Chondrocyte (in vitro differentiated cells): ENCODE measurements at places on chromosomes 2 and 18. TPM values are rescaled to one million over a fixed set of nuclear protein-coding genes. Genes with fewer than 3 reads are reported as not detected.

GRCh38 chr2:47145466-47145865 lies 9.6 kb downstream of the STPG4 start:
- H3K4me1 ChIP-seq: no peaks in the 10 kb centered on the region
- H3K4me3 ChIP-seq: no peak overlapping the region
- H3K36me3 ChIP-seq: peaks cover 32% of the 10 kb centered on the region

The LDAH gene
- total RNA-seq: 16.8 to 22.0 TPM (median 18.1 TPM) in 3 replicates

GRCh38 chr2:238090887-238091286 lies 9.3 kb upstream of the ESPNL start:
- no peak overlapping the region for H3K27ac ChIP-seq
- H3K36me3 ChIP-seq: peaks cover 7% of the 10 kb centered on the region
- DNase-seq: no peak
- peaks cover under 1% of the 10 kb centered on the region for H3K4me1 ChIP-seq
- H3K27me3 ChIP-seq: no peaks in the 10 kb centered on the region

GRCh38 chr2:226086190-226086589 lies 686.7 kb downstream of the NYAP2 start:
- no peaks in the 10 kb centered on the region for H3K36me3 ChIP-seq
- no peak overlapping the region for H3K27ac ChIP-seq
- H3K4me3 ChIP-seq: no peak overlapping the region
- no peak for DNase-seq

The MDH1B gene
- 0.82 to 1.5 TPM (median 0.90 TPM) in 3 replicates for total RNA-seq

The DOK6 gene
- total RNA-seq: 5.9 to 15.1 TPM (median 8.9 TPM) in 3 replicates

The CHRND gene
- not detected in 3 replicates for total RNA-seq

DNA sequence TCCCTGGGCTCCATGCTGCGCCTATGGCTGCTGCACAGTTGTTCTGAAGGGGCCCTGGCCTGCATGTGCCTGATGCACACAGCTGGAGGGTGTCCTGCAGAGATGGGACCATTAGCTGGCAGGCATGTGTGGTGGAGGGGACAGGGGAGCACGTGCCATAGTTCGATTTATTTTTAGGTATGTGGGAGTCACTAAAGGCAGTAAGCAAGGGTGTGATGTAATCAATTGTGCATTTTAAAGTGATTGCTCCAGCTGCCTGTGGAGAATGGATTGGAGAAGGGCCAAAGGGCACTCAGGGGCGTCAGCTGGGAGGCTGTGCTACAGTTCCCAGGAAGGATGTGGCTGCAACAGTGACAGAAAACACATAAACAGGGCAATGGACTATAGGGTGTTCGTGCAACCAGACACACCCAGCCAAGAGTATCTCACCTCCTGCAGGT lies 205.1 kb downstream of the ARL4C start:
- DNase-seq: no peak
- H3K36me3 ChIP-seq: no peaks in the 10 kb centered on the region
- no peak overlapping the region for H3K4me3 ChIP-seq

The MROH2A gene
- total RNA-seq: not detected in 3 replicates

The MFF gene
- total RNA-seq: 64.7 to 76.0 TPM (median 66.8 TPM) in 3 replicates

The AP1S3 gene
- total RNA-seq: 5.2 to 6.4 TPM (median 5.5 TPM) in 3 replicates

DNA sequence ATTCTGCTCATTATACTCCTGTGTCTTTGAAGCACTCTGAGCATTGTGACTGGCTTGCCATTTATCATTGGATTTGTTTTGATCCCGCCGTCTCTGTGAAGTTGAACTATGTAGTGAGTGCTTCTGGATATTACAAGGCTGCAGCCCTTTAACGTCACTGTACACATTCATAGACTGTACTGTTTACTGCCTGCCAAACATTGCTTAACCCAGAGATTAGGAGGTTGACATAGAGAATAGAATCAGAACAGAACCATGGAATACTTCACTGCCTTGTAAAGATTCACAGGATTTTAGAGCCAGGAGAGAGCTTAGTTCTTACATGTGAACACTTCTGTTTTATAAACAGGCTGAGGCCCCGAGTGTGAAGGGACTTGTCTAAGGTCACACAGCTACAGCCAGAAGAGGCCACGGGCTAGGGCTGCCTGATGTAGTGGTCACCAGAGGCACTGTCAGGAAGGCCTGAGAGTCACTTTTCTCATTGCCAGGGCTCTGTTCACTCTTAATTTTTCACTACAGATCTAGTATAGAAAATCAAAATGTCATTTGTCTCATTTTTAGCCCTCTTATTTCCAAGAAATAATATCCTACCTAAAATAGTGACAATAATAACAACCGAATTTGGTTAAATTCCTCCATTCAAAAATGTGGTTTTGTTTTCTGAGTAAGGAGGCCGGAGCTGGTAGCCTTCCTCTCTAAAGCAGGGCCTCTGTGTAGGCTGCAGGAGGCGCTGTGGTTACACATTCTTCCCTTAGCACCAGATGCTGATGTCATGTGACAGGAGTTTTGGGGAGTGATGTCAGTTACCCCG lies 87.9 kb downstream of the UGGT1 start:
- H3K27me3 ChIP-seq: no peaks in the 10 kb centered on the region
- no peak overlapping the region for H3K27ac ChIP-seq
- no peak overlapping the region for H3K4me3 ChIP-seq
- peaks cover 28% of the 10 kb centered on the region for H3K36me3 ChIP-seq
- no peak for DNase-seq

The GGCX gene
- total RNA-seq: 55.7 to 78.6 TPM (median 58.6 TPM) in 3 replicates

- DNase-seq: no peak
- peaks cover 50% of the 10 kb centered on the region for H3K27me3 ChIP-seq
- H3K4me3 ChIP-seq: no peak overlapping the region
- peaks cover 4% of the 10 kb centered on the region for H3K4me1 ChIP-seq
- H3K27ac ChIP-seq: no peak overlapping the region
These were observed 29.7 kb downstream of the GNLY start for GRCh38 chr2:85723707-85724360.

DNA sequence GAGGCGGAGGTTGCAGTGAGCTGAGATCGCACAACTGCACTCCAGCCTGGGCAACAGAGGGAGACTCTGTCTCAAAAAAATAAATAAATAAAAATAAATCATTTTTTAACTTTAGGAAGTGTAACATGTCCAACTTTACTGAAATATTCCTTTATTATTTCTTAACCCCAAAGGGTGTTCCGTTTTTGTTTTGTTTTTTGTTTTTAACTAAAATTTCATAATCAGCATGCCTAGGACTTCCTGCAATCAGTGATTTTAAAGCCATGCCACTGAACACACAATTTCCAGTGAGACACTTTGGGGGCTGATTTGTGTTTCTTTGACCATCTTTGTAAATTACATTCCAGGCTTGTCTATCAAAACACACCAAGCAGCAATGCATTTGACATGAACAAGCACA lies 7.1 kb downstream of the CATIP start:
- no peak overlapping the region for H3K27ac ChIP-seq
- H3K4me3 ChIP-seq: no peak overlapping the region
- peaks cover 3% of the 10 kb centered on the region for H3K4me1 ChIP-seq
- H3K27me3 ChIP-seq: no peaks in the 10 kb centered on the region

GRCh38 chr2:179440642-179441251 lies 176.1 kb upstream of the SESTD1 start:
- no peaks in the 10 kb centered on the region for H3K36me3 ChIP-seq
- no peaks in the 10 kb centered on the region for H3K27me3 ChIP-seq
- DNase-seq: no peak

GRCh38 chr2:106108351-106108750 lies 85.8 kb downstream of the UXS1 start:
- no peak overlapping the region for H3K4me3 ChIP-seq
- H3K36me3 ChIP-seq: peaks cover 12% of the 10 kb centered on the region
- H3K27me3 ChIP-seq: no peaks in the 10 kb centered on the region
- H3K4me1 ChIP-seq: peaks cover 6% of the 10 kb centered on the region
- DNase-seq: no peak
- no peak overlapping the region for H3K27ac ChIP-seq

- H3K27me3 ChIP-seq: no peaks in the 10 kb centered on the region
- no peak for DNase-seq
- no peak overlapping the region for H3K27ac ChIP-seq
- peaks cover 11% of the 10 kb centered on the region for H3K4me1 ChIP-seq
- H3K4me3 ChIP-seq: no peak overlapping the region
These were observed 218.6 kb downstream of the KCNE4 start for GRCh38 chr2:223270548-223270947.

DNA sequence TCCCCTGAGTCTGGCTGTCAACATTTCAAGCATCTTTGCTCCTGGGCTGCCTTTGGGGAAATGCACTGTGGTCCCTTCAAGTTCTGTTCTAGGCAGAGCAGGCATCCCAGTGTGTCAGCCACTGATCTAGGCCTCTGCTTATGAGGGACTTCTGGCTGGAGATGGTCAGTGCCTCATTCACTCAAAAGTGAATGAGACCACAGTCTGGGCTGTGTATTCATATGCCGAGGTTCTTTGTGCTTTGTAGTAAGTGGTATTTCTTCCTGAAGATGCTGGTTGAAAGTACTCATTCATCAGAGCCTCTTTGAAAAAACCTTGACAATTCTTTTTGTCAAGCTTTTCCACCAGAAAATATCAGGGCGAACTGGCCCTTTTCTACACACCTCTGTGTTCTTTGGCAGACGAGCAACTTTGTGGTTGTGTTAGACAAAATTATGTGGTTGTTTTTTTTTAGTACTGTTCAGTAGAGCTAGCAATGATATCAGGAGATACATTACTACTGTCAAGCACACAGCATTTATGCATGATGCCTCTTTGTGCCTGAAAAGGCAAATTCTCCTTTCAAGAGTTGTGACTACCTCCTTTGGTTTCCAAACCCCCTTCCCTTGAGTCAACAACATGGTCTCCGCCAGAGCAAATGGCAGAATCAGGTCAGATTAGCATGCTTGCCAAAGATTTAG lies 510.9 kb upstream of the NRP2 start:
- DNase-seq: no peak
- H3K4me1 ChIP-seq: peaks cover 32% of the 10 kb centered on the region
- H3K36me3 ChIP-seq: peaks cover 2% of the 10 kb centered on the region
- no peak overlapping the region for H3K4me3 ChIP-seq
- H3K27me3 ChIP-seq: no peaks in the 10 kb centered on the region
- H3K27ac ChIP-seq: no peak overlapping the region

DNA sequence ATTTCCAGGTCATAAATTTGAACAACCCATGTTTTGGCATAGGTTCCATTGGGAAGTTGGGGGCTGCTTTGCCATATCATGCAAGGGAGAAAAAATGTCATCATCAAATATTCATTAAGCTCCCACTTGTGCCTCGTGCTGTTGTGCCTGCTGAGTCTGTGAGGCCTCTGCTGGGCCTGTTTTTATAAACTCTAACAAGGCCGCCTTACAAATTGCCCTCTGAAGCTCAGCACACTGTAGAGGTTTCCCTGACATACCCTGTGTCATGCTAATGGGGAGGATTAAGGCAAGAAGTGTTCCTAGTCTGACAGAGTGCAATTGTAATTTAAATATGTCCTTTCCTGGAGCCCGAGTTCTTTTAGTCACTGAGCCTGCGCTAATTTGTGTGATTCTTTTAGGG lies 17.6 kb downstream of the OSBPL6 start:
- no peaks in the 10 kb centered on the region for H3K27me3 ChIP-seq
- H3K27ac ChIP-seq: no peak overlapping the region
- H3K36me3 ChIP-seq: peaks cover 6% of the 10 kb centered on the region
- no peak overlapping the region for H3K4me3 ChIP-seq

DNA sequence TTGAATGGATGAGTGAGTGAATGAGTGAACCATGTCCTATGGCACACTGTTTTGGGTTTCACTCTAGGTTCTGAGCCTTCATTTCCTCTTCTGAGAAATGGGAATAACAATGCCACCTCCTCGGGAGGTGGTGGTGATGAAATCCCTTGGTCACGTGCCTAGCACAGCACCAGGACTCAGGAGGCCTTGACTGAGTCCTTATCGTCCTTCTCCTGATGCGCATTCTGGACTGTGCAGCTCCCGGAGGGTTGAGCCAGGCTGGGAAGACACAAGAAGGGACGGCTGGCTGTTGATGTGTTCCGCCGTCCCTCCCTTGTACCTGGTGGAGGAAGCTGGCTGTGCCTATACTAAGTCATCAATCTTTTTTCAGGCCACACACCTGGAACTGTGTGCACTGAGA lies 437.3 kb downstream of the ZNF521 start:
- no peak overlapping the region for H3K27ac ChIP-seq
- peaks cover 7% of the 10 kb centered on the region for H3K4me1 ChIP-seq
- no peak for DNase-seq

GRCh38 chr2:68465081-68465916 lies 1.8 kb downstream of the FBXO48 start:
- no peak overlapping the region for H3K4me3 ChIP-seq
- H3K27ac ChIP-seq: no peak overlapping the region
- no peak for DNase-seq
